ENCODE measurements at places on chromosomes 16 and 17.
A peak's percentile ranks its signal among the peaks of the same experiment; 100 is the strongest.

- DNase-seq: no peak
Measured at GRCh38 chr17:9729034-9729650, 62.2 kb downstream of the DHRS7C start.

GRCh38 chr17:34306466-34306865 lies 12.8 kb upstream of the CCL8 start:
- no peak for DNase-seq

DNA sequence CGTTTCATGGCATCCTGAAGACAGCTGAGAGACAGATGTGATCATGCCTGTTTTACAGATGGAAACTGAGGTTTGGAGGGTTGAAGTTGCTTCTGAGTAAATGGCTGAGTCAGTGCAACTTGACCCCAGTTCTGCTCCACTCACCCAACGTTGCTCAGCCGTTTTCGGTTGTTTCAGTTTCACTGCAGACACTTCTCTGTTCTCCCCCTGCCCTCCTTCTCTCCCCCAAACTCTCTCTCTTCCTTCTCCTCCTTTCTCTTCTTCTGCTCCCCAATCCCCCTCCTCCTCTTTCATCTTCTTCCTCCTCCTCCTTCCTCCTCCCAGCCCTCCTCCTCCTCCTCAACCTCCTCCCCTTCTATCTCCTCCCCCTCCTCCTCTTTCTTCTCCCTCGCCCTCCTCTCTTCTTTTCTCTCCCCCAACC lies 9.4 kb upstream of the CEP20 start:
- DNase-seq: no peak

DNA sequence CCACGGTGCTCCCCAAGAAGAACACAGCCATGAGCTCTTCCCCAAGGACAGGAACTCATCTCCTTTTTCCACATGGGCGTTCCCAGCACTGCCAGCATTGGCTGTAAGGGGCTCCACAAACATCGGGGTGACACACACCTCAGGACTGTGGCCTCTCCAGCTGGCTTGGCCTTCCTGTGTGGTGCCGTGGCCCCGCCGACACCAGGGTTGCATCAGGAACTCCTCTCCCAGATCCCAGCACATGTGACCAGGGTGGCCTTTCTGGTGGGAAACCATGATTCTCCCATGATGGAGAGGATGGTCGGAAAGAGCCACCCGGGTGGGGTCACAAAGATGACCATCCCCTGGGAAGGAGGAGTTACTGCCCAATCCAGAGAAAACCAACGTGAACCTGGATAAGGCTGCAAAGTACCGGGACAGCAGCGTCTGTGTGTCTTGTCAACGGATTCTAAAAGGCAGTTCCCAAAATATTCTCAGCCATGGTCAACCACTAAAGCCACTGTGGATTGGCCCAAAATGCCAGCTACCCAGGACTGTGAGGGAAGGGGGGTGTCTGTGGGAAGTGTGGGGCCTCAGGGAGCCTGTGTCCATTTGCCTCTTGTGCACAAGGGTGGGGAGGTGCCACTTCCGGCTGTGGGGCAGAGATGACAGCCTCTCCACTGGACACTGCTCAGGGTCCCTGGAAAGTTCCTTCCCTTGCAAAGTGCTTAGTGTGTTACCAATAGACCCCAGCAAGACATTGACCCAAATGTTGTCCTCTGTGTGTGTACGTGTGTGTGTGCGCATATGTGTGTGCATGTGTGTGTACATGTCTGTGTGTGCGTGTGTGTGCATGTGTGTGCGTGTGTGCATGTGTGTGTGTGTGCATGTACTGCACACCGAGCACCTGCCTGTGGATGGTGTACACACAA lies 78.0 kb upstream of the CBX4 start:
- DNase-seq: no peak

- DNase-seq: peak; percentile 36
Measured at GRCh38 chr17:35243561-35244340, 879 bp downstream of the SLFN5 start.

GRCh38 chr16:76346210-76346609 lies 69.0 kb downstream of the CNTNAP4 start:
- DNase-seq: no peak

Data from T follicular helper cell (primary cell).